Stimulated activated CD4-positive, alpha-beta T cell treated with anti-CD3 and anti-CD28 coated beads, Interleukin-12 subunit alpha, Interleukin-12 subunit beta, amount 100 ng/mL, for 48 hours (primary cell): ENCODE measurements at places on chromosomes 12 and 14.

- no peak for DNase-seq
Measured at GRCh38 chr14:53875324-53875897, 81.2 kb downstream of the BMP4 start.

- no peak for DNase-seq
Measured at GRCh38 chr12:90460681-90461080, 494.3 kb downstream of the CCER1 start.

DNA sequence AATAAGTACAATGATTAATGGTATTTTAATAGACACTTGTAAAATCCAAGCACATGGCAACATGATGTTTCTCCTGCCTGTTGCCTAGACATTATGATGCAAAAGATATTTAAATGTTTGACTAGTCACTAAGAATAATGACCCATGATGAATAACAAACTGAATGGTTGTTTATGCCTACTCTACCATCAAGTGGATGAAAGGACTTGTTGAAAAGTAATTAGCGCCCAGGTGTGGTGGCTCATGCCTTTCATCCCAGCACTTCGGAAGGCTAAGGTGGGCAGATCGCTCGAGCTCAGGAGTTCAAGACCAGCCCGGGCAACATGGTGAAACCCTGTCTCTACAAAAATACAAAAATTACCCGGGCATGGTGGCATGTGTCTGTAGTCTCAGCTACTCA, 30.7 kb downstream of the KIF21A start:
- no peak for DNase-seq

DNA sequence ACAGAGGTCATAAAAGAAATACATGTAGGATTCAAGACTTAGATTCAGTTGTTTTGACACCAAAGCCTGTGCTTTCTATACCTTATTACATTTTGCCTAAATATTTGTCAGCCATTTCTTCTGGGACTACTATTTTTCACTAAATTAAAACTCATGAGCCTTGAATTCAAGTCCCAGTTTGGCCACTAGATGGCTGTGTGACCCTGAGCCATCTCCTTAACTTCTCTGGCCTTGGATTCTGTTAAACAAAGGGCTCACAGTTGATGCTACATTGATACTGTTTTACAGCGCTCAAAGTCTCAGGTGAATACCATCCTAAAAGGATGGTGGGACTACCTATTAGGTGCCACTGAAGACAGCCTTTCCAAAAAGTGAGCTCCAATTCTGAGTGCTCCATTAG, 39.6 kb upstream of the CCDC198 start:
- DNase-seq = no peak

DNA sequence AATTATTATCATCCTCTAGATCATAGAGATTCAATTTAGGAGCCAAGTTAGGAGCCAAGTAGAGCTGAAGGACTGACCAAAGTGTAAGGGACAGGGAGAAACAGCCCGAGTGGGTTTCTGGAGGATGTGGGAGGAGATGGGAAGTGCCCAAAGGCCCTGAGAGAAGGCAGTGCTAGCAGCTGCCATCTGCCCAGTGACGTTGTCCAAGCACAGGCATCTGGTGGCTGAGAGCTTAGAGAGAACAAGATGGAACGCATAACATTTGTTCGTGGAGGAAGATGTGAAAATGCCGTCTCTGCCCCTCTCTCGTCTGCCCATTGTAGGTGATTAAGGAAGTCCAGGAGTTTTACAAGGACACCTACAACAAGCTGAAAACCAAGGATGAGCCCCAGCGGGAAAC, 34.7 kb downstream of the CD9 start:
- no peak for DNase-seq

GRCh38 chr14:66487164-66487563, 993 bp downstream of the CCDC196 start:
- no peak for DNase-seq

DNA sequence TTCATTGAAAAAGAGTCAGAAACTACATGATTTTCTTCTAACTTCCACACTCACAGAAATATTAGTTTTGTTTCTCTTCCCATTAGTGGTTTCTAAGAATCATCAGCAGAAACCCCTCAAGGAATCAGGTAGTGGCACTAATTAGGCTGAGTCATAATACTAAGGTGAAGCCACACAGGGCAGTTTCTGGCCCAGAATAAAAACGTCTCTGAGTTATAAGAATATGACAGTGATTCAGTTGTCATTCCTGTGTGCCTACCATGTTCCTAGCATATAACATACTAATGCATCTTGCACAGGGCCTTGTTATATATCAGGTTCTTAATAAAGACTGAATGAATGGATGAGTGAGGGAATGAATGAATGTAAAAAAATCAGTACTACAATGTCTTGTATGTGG, 206.0 kb upstream of the PLEKHG7 start:
- DNase-seq = no peak

DNA sequence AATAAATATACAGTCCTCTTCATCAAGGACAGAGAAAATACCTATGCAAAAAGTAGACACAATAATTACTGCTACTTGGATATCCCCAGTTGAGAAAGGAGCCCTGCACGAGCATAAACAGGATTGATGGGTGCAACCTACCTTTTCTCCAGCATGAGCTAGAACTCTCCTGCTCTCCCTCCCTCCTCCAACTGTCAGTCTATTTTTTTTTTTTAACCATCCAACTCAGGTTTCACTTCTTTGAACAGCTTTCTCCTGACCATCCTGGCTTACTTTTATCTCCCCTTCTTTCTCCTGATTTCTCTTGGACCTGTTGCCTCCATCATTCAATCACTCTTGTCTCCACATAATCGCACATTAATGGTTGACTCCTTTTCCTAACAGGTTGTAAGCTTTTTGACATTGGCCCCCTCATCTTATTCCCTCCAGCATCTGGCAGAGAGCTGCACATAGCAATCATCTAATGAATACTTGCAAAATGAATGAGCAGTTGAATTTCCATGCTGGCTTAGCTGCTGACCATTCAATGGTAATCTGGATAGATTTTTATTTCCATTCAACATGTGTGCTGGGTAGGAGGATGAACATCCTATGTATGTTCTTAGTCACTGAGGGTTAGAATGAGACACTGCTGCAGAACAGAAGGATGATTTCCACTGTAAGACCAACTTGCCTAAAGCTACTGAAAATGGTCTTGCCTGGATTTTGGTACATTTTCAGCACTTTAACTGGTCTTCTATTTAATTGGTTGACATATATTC, 24.4 kb downstream of the MYBPC1 start:
- no peak for DNase-seq

DNA sequence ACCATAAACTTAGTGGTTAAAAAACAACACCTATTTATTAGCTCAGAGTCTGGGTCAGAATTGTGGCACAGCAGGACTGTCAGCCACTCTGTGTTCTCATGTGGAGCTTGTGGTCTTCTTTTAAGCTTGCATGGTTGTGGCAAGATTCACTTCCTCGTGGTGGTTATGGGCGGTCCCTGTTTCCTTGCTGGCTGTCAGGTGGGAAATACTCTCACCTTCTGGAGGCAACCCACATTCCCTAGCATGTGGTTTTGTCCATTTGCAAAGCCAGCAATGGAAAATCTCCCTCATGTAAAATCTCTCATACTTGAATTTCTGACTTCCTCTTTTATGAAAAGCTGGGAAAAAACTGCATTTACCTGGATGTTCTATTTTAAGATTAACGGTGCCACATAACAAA, 229.8 kb downstream of the ALX1 start:
- no peak for DNase-seq

DNA sequence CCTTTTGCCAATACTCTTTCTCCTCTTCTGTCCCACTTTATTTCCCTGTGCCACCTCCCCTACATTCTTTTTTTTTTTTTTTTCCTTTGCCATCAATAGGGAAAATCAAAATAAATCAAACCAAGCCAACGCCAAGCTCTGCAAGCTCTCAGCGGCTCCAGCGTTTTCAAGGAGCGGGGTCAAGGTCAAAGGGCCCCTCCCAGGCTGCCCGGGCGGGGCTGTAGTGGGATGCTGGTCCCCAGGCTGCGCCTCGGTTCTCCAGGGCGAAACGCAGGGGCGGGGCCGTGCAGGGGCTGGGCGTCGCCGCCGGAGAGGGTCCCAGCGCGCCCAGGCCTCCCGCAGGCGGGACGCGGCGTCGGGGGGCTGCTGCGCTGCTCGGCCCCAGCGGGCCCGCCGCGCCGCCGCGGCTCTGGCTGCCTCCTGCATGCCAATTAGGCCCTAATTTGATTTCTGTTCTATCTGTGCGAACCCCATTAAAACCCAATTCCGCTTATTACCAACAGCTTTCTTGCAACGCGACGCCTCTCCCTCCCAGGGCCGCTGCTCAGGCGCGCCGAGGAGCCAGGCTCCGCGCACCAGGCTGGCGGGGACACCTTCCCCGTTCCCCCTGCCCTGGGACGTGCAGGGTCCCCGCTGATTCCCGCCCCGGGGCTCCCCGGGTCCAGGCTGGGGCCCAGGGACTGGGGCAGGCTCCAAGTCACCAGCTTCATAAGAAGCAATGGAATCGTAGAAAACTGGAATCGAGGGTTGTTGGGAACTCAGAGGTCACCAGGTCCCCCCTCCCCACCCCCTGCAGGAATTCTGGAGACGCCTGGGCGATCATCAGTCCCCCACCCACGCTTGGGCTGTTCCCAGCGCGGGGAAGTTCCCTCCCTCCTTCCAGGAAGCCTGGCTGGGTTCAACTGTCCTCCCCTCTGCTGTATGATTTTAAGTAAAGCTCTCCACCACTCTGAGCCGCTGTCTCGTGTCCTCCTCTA, 50.7 kb upstream of the MAP1LC3B2 start:
- DNase-seq = no peak
